Mucosa of descending colon (tissue), 3 donors: ENCODE measurements at places on chromosomes 1 and 21. TPM values are rescaled to one million over a fixed set of nuclear protein-coding genes. Genes with fewer than 3 reads are reported as not detected.
A peak's percentile ranks its signal among the peaks of the same experiment; 100 is the strongest.

SPTA1 gene
- 0.24 TPM for total RNA-seq

KRTAP13-2 gene
- 2.9 TPM for total RNA-seq

CLDN14 gene
- not detected for total RNA-seq

DNA sequence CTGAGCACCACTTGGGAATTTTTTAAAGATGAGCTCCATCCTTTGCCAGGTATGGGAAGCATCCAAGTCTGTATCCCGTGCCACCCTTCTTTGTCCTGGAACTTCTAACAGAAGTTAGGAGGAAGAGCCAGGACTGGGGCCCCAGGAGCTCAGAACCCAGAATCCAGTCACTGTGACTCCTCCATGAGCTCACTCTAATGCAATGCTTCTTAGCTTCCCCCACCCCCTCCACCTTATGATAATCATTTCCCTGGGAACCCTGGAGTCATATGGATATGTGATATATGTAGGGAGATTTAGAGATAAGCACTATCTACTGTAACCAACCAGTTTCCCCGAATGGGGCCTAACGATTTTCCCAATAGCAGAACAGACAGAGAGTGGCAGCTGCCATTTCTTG lies 758 bp upstream of the SPRR5 start:
- DNase-seq, result no peak

C1orf226 gene
- 29.1 TPM for total RNA-seq

TMEM82 gene
- total RNA-seq, result 16.8 TPM

TRAPPC3 gene
- total RNA-seq, result 86.6 TPM

- DNase-seq, result no peak
Observed at GRCh38 chr1:77434967-77435366, 153.1 kb downstream of the AK5 start.

DNA sequence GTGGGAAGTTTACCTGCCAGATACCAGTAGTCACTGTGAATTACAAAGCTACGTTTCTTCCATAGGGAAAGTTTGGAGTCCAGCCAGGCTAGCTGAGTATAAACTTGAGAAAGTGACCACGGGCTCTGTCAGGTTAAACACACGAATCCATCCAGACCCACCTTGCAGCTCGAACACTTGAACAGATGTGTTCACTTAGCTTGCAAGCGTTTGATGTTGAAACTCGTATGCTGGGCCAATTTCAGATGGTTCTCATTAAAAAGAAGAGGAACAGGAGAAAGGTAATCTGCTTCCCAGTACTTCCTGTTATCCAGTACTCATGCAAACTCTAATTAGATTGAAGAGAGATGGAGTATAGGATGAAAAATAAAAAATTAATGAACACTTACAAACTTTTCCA lies 636.4 kb downstream of the SMYD3 start:
- DNase-seq, result no peak

DNA sequence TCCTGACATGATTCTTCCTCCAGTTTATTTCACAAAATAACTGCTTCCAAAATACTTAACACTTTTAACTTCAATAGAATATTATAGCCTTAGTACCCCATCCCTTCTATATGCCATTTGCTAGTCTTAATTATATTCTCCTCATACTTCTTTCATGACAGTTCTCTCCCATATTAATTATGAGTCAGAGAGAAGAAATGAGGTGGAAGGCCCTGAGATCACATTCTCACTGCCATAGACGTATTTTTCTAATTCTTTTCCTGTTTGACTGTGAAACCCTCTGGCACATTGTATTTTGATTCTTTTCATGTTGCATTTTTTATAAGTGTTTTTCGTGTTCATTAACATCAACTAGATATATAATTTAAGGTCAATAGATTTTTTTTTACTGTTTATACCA lies 88.4 kb downstream of the GTF2B start:
- DNase-seq, result no peak

GRCh38 chr1:29636936-29637335 lies 400.6 kb downstream of the PTPRU start:
- no peak for DNase-seq

GRCh38 chr1:61561666-61562065 lies 163.3 kb downstream of the TM2D1 start:
- DNase-seq, result no peak

LRRC41 gene
- total RNA-seq, result 43.1 TPM

DNA sequence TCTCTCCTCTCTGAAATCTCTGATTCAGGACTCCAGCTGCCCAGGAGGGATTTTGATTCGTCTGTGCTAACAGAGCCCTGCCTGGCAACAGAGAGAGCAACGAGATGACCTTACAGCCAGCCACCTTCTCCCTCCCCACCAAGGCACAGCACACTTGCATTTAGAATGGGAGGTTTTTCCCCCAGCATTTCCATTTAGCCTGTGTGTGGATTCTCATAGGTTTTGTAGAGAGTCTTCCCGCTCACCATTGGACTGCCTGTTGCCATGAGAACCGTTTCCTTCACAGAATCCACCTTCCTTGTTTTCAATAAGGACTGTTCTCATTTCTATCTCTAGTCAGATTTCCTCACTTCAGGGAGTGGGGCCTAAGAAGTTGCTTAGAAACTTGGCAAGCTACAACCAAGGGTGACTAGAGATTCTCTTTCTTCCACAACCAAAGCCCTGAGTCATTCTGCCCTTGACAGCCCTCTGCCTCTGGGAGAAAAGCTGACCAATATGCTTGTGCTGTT lies 5.8 kb upstream of the IKBKE start:
- DNase-seq, result no peak

GRCh38 chr1:100377590-100378361 lies 25.5 kb downstream of the CDC14A start:
- DNase-seq, result no peak

GRCh38 chr1:153532769-153533599 lies 2.8 kb downstream of the S100A6 start:
- peak; percentile 95 for DNase-seq

GRCh38 chr1:55823541-55824250 lies 608.5 kb upstream of the USP24 start:
- no peak for DNase-seq

UBIAD1 gene
- 12.6 TPM for total RNA-seq

OR6N1 gene
- total RNA-seq, result not detected

DNA sequence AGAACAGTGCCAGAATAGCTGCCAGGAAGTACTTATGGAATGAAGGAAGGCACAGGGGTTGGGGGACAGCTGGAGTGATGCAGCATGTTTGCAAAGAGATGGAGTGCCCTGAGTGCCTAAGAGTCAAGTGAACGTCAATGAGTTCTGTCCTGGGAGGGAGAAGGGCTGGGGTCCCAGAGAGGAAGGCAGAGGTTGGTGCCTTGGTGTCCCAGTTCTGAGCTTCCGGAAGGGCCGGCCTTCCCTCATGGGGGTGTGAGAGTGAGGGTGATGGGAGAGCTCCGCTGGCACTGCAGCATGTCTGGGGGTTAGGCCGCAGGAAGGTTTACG lies 17.6 kb downstream of the NES start:
- no peak for DNase-seq

KCNA3 gene
- total RNA-seq, result 1.5 TPM
